Stomach (tissue), 19 donors: ENCODE measurements at places on chromosomes 6 and 20. TPM values are rescaled to one million over a fixed set of nuclear protein-coding genes. Genes with fewer than 3 reads are reported as not detected.

DNA sequence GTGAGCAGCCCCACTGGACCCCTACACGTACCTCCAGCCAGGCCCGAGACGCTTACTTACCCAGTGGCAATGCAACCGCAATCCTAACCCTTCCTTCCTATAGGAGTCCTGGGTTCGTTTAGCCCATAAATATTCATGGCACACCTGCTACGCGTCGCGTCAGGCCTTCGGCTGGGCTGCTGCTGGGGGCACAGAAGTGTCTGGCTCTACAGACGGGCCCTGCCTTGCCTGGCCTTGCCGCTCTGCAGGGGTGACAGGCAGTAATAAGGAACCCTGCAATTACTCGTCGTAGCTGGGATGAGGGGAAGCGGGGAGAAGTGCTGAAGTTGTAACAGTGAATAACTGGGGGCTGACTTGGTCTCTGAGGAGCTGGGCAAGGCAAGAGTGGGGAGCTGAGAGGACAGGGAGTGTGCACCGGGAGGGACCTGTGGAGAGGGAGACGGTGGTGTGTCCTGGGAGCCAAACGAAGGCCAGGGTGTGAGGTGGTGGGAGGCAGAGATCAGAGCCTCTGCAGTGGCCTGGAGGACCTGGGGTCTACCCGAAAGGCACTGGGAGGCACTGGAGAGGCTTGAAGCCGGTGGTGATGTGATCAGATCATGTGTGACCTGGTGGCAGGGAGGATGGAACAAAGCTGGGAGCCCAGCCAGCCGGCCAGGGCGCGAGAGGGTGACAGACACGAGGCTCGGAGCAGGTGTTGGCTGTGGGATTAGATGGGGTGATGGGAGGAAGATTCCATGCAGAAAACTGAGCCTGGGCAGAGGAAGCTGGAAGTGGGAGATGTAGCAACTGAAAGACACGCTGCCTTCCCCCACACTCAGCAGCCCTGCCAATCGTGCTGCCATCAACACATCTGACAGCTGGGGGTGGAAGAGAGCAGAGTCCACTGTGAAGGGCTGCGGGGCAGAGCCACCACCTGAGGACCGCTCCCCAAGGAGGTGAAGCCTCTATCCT lies 36.4 kb downstream of the PSMG4 start:
- DNase-seq = no peak

DNA sequence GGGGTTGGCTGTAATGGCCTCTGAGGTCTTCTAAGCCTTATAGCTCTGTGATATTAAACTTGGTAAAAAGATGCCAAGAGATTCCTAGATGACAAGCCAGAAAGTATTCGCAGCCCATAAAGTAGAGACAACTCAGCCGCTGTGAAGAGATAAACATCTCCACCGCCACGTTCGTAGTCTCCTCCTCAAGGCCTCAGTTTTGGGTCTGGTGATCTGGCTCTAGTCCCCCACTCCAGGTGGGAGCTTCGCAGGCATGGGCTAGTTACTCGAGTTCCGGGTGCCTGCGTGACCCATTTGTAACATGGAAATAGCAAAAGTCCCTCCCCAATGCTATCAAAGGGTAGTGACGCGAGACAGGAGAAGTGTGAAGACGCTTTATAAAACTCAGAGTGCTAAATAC lies 28.3 kb upstream of the AFDN start:
- DNase-seq = no peak

GRCh38 chr20:47825011-47825762 lies 39.9 kb upstream of the SULF2 start:
- DNase-seq = no peak

MATN4 gene
- total RNA-seq = not detected

GRCh38 chr6:17485181-17485580 lies 91.8 kb downstream of the CAP2 start:
- no peak for DNase-seq

DNA sequence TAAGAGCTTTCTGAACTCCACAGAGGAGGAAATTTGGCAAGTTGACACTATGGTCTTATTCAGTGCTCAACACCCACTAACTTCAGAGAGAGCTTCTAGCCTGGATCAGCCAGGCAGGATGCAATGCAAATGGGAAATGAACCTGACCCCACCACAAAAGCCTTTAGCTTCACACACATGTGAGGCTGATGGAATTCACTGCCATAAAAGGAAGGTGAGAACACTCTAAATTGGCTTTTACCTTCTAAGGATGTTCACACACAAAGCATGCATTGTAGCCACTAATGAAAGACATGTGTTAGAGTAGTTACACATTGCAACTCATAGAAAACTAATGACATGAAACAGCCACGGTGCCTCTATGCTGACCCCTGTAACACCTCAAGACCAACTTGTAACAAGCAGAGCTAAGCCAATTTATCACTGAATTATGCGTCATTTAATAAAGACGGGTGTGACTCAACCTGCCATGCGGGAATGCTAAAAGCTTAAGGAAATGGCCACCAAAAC lies 262.1 kb downstream of the HACE1 start:
- DNase-seq = no peak

DNA sequence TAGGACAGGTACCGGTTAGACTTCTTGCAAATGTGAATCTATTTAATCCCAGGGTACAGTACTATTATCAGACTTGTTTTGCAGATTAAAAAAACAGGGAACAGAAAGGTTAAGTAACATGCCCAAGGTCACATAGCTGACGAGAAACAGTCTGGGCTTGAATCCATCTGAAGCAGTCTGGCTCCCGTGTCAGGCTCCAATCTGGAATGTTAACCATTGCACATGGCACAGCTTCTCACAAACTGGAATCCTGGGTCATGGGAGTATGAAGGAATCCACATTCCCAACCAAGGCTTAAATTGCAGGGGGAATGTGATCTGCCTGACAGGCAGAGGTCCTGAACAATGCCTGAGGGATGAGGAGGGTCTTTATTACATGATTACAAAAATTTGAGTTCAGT lies 187.5 kb upstream of the SPTLC3 start:
- no peak for DNase-seq

- DNase-seq = no peak
Observed at GRCh38 chr6:150201772-150202329, 59.0 kb downstream of the PPP1R14C start.

DNA sequence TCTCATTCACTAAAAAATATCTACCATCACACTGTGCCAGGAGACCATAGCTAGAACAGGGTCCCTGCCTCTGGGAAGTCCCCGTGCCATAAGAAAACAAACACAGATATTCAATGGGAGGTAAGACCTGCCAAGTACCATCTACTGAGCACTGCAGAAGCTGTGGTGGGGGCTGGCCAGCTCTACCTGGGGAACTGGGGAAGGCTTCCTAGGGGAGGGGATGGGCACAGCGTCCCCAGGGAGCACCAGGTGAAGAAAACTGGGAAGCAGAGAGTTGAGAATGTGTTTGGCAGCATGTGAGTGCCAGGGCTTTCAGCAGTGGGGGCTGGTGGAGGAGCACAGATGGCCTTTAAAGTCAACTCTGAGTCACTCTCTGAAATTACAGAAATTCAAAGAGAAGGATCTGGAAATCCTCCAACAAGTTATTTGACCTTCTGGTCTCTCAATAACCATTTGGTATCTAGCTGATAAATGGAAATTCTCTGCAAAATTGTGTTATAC lies 85.2 kb downstream of the SHLD1 start:
- DNase-seq = no peak

DNA sequence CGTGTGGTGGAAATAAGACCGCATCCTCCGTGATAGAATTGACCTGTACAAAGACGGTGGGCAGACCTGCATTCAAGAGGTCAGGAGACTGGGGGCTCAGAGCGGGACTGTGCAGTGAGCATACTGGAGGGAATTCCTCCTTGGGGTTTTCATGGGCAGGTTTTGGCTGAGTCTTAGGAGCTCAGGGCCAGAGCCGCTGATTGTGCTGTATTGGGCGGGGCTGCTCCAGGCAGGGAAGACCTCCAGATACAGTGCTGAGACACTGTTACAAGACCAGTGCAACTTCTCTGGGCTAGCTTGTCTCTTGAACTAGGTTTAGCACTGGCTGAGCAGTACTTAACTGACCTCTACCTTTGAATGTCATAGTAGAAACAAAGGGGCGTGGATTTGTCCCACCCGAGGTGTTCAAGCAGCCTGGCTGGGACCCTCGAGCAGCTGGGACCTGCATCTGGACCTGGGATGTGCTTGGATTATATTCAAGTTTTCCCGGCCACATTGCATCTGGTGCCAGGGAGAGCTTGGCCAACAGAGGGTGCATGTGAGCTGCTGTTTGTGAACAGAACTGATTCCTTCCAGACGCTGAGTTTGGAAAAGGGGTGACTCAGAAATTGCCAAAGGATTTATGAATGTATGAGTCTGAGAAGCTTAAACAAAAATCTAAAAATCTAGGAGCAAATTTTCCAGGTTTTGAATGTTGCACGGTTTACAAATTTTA lies 33.4 kb upstream of the SLC22A1 start:
- peak; percentile 60 for DNase-seq

- DNase-seq = no peak
Observed at GRCh38 chr6:155440398-155441111, 15.1 kb downstream of the NOX3 start.

DNA sequence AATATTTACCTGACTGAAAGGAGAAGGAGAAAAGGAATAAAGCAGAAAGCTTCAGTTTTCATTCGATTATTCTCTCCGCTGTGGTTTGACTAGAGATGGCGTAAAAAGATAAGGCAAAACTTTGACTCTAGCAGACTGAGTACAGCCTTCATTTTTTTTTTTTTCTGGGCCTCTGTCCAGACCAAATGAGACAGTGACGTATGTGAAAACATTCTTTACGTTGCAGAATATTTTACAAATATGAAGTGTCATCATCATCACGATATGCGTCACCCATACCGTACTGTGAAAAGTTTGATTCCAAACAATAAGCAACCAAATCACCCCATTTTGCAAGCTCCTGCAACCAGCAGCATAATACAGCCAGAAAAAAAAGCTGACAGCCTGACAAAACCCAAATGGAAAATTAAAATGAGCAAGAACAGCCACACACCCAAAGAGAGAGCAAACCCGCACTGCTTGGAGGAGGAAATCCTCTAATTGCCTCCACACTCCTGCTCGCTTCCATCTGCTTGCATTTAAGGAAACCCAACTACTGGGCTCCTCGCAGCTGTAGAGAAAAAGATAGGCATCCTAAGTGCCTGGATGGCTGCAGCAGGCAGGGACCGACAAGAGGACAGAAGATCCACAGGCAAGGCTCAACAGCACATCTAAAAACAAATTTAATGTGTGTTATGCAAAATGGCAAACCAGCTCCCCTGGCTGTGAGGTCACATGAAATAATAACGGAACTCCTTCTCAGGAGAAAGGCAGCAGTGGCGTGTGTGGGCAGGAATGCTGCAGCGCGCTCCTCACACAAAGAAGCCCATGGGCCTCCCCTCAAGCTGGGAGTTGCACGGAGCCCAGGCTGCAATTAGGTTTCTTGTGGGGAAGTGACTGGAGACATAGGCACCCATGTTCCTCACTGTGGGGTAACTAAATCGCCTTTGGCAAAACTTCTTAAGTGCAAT lies 113.1 kb downstream of the FYN start:
- no peak for DNase-seq

DNA sequence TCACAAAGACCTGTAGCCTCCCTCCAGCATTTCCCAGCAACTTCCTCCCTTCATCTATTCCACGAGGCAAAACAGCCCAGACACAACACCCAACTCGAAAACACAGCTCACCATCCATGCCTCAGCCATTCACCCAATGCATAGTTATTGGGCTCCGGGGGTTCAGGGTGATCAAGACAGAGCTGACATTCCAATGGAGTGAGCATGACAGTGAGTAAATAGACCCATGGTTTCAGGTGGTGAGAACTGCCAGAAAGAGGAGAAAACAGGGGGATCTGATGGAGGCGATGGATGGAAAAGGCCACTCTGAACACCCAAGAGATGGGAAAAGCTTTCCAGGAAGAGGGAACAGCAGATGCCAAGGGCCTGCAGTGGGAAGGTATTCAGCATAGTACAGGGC lies 5.9 kb downstream of the CASS4 start:
- no peak for DNase-seq

AURKA gene
- 1.7 TPM for total RNA-seq

LMBRD1 gene
- 83.0 TPM for total RNA-seq

- no peak for DNase-seq
Observed at GRCh38 chr6:165926378-165926777, 241.3 kb downstream of the TBXT start.

DNA sequence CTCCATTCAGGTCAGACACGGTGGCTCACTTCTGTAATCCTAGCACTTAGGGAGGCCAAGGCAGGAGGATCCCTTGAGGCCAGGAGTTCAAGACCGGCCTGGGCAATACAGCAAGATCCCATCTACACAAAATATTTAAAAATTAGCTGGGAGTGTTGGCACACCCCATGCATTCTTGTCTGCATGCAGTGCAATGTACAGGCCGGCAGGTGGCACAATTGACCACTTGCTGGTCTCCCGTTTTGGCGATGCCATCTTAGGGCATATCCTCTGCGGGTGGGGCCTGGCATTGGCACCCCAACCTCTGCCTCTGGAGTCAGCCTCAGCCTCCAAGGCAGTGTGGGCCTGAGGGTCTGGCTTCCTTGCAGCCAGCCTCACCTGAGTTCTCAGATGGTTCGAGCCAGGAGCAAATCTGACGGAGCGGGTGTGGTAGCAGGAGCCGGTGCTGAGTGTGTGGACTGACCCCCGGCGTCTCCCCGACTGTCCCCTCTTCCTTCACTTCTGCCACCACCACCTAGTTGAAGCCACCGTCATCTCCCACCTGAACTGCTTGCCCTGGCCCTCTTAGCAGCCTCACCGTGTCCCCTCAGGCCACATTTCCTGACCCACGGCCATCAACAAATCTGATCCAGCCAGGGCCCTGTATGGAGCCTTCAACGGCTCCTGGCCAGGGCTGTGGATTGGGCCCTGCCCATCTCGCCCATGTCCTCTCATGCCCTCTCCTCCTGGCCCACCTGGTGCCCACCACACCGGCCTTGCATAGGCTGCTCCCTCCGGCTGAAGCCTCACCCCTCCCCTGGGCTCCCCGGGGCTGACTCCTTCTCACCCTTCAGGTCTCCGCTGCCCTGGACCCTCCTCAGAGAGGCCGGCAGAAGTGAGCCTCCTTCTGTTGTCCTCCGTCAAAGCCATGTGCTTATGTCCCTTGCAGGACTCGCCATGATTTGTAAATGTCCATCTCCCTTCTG lies 44.0 kb downstream of the EFCAB8 start:
- peak; percentile 60 for DNase-seq

GRCh38 chr6:5866547-5867051 lies 140.1 kb downstream of the NRN1 start:
- DNase-seq = no peak

OR2W1 gene
- total RNA-seq = not detected

DNA sequence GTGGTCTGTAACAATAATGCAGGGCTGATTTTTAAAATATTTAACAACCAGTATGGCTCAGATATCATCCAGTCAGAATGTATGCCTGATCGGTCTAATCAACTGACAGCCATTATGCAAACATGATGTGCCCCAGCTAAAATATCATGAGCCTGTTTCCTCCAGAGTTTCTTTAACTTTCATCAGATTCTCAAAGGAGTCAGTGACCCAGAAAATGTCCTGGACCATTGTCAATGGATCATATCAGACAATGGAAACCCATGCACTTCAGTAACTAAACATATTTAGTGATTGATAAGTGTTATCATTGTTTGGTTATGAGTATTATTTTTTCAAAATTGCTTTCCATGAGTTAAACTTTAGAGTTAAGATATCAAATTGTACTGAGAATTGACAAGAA lies 173.5 kb downstream of the LMBRD1 start:
- DNase-seq = no peak
